ENCODE measurements at places on chromosomes 16 and 17. TPM values are rescaled to one million over a fixed set of nuclear protein-coding genes. Genes with fewer than 3 reads are reported as not detected.

The ZFPM1 gene
- total RNA-seq, result 1.2 TPM

The PMFBP1 gene
- 0.41 TPM for total RNA-seq

The ITGAD gene
- total RNA-seq, result not detected

The KRTAP1-5 gene
- not detected for total RNA-seq

The NPIPA2 gene
- total RNA-seq, result 0.41 TPM

The ZSCAN32 gene
- 8.6 TPM for total RNA-seq

The EVI2A gene
- 2.4 TPM for total RNA-seq

The KRT12 gene
- not detected for total RNA-seq

The UMOD gene
- not detected for total RNA-seq

The CA4 gene
- 0.41 TPM for total RNA-seq

The ELMO3 gene
- 0.41 TPM for total RNA-seq

The ABCA3 gene
- 36.3 TPM for total RNA-seq

The ZNF764 gene
- total RNA-seq, result 6.1 TPM

The MAZ gene
- total RNA-seq, result 373 TPM

The MYH3 gene
- 0.41 TPM for total RNA-seq

The TAF1C gene
- 18.8 TPM for total RNA-seq

The ACSM5 gene
- total RNA-seq, result under 0.01 TPM

The PPP1R9B gene
- 68.9 TPM for total RNA-seq

The OR1A1 gene
- total RNA-seq, result not detected

The KCNH6 gene
- not detected for total RNA-seq

The TGFB1I1 gene
- total RNA-seq, result 1.2 TPM

The NPIPB8 gene
- total RNA-seq, result not detected

The CCL4 gene
- 1.2 TPM for total RNA-seq

The SLC43A2 gene
- total RNA-seq, result 15.5 TPM

The TPSAB1 gene
- total RNA-seq, result not detected
